ENCODE measurements at places on chromosomes 11 and 22.
A peak's percentile ranks its signal among the peaks of the same experiment; 100 is the strongest.

- DNase-seq = peak; percentile 32
Measured at GRCh38 chr11:102345904-102346303, 1.1 kb upstream of the BIRC2 start.

GRCh38 chr11:15101072-15101709, 13.5 kb upstream of the INSC start:
- peak; percentile 78 for DNase-seq

- DNase-seq = no peak
Measured at GRCh38 chr11:6268820-6269219, 9.2 kb downstream of the CCKBR start.

DNA sequence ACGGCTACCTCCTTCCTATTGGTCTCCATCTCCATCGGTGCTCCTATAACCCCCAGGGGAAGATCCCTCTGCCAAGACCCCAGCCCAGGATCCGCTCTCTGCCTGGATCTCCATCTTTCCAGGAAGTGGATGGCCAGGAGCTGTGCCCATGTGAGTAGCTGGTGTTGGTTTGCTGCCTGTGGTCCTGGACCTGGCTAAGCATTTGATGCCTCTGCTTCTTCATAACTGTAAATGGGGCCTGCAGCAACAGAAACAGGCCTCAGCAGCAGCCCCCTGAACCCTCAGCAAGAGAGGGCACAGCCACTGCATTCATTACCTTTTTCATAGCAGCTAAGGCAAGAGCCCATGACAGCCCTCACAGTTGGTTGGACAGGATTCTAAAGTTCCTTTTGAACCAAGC, 26.6 kb upstream of the CSNK2A3 start:
- no peak for DNase-seq

- peak; percentile 77 for DNase-seq
Measured at GRCh38 chr11:96199563-96200025, 143.4 kb downstream of the MAML2 start.

GRCh38 chr11:2131371-2132236, 7.6 kb downstream of the IGF2 start:
- no peak for DNase-seq

DNA sequence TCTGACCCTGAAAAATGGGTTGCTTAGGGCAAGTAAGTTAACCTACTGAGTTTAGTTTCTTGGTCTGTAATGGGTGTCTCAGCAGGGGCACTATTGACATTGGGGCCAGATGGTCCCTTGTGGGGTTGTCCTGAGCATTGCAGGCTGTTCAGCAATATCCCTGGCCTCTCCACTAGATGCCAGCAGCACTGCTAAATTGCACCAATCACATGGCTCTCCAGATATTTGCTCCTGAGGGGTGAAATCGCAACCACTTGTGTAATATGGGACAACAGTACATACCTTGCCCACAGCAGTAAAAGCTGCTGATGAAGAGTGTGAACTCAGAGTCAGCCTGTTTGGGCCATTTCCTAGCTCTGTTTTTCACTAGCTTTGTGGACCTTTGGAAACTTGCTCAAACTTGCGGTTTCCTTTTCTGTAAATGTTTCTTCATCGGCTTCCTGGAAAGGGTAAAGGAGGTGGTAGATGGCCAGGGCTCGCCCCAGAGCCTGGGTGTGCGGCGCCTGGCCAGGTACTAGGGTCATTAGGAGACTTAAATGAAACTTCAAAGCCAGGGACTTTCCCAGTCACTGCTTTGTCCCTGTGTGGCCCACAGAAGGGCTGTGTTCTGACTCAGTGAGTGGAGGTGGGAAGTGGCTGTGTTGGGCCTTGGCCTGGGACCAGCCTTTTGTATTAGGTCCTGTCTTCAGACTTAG, 13.0 kb downstream of the NCF4 start:
- peak; percentile 90 for DNase-seq

GRCh38 chr11:48111891-48112290, 104.7 kb upstream of the OR4B1 start:
- DNase-seq = no peak

GRCh38 chr11:104073950-104074705, 37.7 kb downstream of the DDI1 start:
- DNase-seq = peak; percentile 61

DNA sequence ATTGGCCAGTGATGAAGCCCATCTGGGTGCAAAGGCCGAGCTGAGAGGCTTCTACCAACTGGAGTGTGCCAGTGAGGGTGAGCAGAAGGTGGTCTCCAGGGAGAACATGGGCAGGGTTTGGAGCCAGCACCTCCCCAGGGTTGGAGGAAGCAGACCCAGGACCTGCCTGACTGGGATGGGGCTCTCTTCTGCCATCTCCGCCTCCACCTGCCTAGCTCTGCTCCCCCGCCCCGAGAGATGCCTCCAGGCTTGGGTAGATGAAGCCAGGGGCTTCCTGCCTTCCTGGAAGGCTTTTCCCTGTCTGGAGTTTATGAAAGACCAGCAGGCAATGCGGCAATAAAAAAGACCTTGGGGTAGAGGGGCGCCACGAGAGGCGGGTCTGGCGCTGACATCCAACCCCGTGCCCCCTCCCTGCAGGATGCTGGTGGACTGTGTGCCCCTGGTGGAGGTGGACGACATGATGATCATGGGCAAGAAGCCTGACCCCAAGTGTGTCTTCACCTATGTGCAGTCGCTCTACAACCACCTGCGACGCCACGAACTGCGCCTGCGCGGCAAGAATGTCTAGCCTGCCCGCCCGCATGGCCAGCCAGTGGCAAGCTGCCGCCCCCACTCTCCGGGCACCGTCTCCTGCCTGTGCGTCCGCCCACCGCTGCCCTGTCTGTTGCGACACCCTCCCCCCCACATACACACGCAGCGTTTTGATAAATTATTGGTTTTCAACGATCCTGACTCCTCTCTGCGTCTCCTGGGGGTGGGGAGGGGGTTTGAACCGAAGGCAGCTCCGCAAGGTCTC, 3.3 kb downstream of the SELENOM start:
- no peak for DNase-seq

GRCh38 chr11:2480874-2481220, 36.0 kb downstream of the KCNQ1 start:
- DNase-seq = no peak

- peak; percentile 98 for DNase-seq
Measured at GRCh38 chr22:43014869-43015676, at the start of gene PACSIN2. TSS of gene PACSIN2 (minus strand) at chr22:43015149. CDS start at chr22:42912080, 103,069 bp downstream.

- peak; percentile 75 for DNase-seq
Measured at GRCh38 chr11:102564110-102564509, 33.6 kb upstream of the MMP7 start.

DNA sequence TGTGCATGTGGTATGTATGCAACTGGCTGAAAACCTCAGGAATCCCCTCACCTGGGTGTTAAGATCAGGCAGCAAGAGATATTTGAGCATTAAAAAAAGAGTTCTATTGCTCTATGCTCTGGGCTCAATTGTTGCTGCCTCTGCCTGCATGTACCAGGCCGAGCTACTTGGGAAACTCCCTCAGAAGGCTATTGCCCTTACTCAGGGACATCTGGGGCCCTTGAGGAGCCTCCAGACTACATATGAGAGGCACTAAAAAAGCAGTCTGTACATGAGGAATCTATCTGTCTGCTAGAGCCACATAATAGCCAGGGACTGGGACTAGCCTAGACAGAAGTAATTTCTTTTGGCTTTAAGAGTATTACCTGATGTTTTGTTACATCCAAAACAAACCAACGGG, 120.1 kb downstream of the SWAP70 start:
- DNase-seq = no peak

DNA sequence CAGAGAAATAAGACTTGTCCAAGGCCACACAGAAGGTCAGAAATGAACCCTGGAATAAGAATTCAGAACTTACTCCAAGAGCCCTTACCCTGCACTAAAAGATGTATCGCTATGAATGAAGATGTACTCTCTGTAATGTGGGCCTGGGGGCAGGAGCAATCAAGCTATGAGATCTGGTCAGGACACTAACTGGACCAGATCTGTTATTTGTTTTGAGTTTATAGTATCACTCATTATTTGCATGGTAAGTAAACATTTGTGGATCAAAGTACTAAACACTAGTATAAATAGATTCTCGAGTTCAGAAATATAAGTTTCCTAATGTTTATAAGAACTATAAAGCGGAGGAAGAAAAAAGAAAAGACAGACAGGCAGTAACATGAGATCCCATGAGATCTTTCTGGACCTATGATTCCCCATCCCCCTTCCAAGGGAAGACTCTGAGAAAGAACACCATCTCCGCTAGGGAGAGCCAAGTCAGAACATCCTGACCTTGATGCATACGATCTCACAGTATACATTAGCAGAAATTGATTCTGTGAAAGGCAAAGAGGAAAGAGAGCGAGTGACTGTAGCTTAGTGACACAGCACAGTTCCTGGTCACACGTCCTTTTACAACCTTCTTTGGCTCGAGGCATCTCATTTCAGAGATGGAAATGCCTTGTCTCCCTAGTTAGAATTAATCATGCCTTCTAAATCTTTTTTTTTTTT, 71.2 kb downstream of the USP35 start:
- DNase-seq = no peak

DNA sequence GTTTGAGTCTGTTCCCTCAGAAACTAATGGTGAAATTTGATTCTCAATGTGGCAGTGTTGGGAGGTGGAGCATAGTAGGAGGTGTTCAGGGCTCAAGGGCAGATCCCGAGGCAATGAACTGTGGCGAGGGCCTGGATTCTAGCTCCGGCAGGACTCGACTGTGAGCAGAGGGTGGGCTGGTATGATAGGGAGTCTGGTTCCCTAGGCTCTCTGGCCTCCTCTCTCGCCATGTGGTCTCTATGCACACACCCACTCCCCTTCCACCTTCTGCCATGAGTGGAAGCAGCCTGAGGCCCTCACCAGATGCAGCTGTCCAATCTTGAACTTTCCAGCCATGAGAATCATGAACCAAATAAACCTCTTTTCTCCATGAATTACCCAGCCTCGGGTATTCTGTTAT, 32.3 kb downstream of the ATP6V1E1 start:
- DNase-seq = no peak

DNA sequence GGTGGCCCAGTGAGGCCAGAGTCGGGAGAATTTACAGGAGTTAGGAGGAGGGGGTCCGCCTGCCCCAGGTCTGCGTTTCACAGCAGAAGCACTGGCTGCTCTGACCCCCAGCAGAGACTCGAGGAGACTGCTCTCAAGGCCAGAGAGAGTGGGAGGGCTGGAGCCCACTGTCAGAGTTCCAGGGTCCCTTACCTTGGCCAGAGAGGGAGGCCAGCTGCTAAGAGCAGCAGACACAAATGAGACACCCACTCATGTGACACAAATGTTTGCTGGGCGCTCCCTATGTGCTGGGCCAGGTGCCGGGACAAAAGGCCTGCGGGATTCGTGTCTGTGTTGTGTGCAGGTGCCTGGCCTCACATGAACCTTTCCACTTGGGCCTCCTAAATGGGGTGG, 2.8 kb upstream of the TNFRSF13C start:
- no peak for DNase-seq

DNA sequence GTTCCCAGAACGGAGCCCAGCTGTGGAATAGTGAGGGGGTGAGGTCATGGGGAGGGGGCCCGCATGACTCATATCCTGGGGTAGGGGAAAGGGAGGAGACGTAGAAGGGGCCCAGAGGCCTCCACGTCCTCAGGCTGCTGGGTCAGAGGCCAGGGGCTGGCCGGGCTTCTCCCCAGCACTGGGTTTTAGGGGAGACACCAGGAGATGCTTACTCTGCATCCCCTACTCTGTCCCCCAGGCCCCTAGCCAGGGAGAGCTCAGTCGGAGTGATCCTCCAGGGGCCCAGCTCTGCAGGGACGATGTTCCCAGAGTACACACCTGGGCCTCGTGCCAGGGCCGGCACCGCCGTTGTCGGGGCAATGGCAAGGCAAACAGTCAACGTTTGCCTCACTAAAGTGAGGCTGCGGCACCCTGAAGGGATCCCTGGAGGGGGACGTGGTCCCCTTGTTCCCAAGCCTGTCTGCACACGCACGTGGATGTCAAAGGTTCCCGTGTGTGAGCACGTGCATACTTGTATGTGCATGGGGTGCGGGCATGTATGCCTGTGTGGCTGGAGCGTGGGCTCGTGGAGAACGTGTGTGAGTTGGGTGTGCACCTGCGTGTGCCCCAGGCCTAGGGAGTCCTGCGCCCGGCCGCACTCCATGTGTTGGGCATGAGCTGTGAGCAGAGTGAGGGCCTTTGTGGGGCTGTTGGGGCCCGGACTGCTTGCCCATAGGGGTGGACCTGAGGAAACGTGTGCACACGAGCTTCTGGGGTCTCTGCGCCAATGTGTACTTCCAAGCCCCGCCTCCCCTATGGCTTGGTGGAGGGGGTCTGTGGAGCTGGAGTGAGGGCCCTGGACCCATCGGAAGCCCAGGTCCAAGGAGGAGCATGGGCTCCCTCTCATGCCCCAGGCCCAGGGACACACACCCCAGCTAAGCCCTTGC, 14.2 kb downstream of the PRR33 start:
- DNase-seq = peak; percentile 83

- peak; percentile 22 for DNase-seq
Measured at GRCh38 chr22:17121233-17122195, at the start of gene TMEM121B. TSS of gene TMEM121B (minus strand) at chr22:17121360. CDS start at chr22:17121127, 233 bp downstream.
